A172 (cell line): ENCODE measurements at places on chromosomes 11 and 22. TPM values are rescaled to one million over a fixed set of nuclear protein-coding genes. Genes with fewer than 3 reads are reported as not detected.

- peak; percentile 35 for DNase-seq
Measured at GRCh38 chr11:86070142-86071056, 1.5 kb upstream of the PICALM start.

- DNase-seq, result no peak
Measured at GRCh38 chr11:31987118-31988005, 103.5 kb upstream of the RCN1 start.

Gene PRR5
- total RNA-seq, result 3.7 and 7.1 TPM in 2 replicates

DNA sequence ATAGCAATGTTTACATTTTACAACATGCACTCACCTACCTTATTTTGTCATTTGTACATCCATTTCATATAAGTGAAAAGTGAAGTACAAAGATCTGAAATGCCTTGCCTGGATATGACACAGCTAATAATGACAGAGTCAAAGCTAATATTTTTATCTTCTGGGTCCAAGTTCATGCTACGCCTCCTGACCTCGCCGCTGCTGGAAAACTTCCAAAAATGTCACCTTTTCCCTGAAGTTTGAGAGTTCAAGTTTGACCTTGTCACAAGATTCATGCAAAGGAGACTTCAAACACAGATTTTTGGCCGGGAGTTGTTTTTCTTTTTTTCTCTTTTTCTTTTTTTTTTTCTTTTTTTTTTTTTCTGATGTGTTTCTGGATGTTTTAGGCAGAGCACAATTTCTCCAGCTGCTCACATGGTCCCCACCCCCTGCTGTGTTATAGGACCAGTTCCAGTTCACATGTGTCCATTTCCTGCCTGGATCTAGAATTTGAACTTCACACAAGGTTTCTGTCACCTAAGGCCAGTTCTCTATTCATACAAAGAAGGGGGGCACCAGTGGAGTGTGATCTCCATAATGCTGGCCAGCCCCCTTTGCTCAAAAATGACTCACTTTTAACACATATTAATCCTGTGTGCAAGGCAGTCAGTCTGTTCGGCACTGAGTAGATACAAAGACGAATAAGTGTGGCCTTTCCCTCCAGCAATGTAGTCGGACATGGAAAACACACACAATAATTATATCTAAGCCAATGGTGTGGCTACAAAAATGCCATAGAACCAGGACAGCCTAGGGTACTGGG is 546.8 kb downstream of the BUD13 start:
- DNase-seq, result no peak

- DNase-seq, result no peak
Measured at GRCh38 chr11:69518081-69518950, 36.9 kb downstream of the LINC01488 start.

GRCh38 chr11:133815636-133816035 is 29.7 kb downstream of the SPATA19 start:
- no peak for DNase-seq

Gene LRRC56
- total RNA-seq, result not detected in 2 replicates

DNA sequence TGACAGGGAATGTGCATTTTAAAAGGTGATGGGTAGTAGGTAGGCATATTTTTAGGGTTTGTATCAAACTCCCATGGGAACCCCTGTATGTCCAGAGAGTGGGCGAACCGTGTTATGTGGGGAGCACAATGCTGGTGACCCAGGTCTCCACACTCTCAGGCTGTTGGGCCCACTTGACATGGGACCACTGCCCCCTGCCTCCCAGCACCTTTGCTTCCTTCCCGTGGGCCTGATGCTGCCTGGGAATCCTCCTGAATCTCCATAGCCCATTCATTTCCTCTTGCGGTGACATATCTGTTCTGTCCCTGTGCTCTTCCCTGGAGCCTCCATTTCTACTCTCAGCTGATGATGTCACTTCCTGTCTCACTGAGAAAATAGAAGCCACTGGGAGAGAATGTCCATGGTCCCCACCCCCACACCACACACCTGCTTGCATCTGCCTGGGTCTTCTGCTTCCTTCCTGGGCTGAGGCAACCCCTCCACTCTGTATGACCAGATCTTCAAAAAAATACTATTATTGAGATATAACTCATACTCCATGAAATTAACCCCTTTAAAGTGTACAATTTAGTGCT is 55.8 kb upstream of the THY1 start:
- no peak for DNase-seq

DNA sequence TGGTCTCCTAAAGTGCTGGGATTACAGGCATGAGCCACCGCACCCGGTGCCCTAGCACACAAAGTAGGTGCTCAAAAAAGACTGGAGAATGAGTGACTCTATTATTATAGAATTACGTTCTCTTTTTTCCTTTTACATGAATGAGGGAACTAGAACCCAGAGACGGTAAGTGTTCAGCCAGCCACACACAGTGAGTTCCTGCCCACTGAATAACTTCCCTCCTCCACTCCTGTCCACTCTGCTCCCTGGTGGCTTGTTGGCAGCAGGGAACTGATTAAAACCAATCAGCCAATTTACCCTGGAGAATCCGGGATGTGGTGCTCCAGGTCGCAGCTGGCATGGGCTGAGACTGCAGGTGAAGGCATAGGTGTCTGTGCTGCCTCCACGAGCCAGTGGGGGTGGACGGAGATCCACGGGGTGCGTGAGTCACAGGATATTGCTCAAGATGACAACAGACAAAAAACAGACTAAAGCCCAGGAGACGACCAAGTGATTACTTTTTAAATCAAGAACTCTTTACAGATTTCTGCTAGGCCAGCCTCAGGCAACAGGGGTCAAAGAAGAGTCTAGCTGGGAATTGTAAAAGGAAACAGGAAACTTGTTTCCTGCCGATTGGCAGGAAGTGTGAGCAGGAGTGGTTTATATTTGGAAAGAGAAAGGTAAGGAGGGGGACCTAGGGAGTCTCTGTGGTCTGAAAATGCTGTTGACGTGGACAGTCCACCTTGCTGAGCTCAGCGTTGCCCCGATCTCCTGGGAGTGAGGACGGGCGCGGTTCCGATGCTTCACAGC is 95.2 kb upstream of the TP53I11 start:
- peak; percentile 68 for DNase-seq

DNA sequence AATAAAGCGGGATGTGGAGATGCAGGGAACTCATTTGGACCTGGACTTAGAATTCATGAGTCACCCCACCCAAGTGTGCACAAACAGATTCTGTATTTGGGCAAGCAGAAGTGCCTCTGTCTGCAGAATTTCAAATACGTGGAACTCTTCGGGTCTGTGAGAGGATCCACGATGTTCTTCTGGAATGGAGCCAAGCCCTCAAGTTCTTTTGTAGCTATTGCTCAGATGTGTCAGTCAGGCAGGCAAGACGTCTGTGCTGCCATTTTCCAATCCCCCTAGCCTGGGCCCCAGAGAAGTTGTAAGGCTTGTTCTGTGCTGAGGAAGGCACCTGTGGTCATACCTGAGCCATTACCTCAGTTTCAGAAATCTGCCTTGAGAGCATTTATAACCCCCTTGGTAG is 132.8 kb upstream of the RASSF10 start:
- DNase-seq, result no peak

GRCh38 chr11:28697920-28698827 is 590.0 kb downstream of the METTL15 start:
- peak; percentile 63 for DNase-seq

- DNase-seq, result no peak
Measured at GRCh38 chr11:29265381-29265780, 751.4 kb downstream of the KCNA4 start.

Gene TUBA8
- total RNA-seq, result 0.29 and 1.3 TPM in 2 replicates

- no peak for DNase-seq
Measured at GRCh38 chr22:39514373-39514973, 5.9 kb upstream of the ATF4 start.

DNA sequence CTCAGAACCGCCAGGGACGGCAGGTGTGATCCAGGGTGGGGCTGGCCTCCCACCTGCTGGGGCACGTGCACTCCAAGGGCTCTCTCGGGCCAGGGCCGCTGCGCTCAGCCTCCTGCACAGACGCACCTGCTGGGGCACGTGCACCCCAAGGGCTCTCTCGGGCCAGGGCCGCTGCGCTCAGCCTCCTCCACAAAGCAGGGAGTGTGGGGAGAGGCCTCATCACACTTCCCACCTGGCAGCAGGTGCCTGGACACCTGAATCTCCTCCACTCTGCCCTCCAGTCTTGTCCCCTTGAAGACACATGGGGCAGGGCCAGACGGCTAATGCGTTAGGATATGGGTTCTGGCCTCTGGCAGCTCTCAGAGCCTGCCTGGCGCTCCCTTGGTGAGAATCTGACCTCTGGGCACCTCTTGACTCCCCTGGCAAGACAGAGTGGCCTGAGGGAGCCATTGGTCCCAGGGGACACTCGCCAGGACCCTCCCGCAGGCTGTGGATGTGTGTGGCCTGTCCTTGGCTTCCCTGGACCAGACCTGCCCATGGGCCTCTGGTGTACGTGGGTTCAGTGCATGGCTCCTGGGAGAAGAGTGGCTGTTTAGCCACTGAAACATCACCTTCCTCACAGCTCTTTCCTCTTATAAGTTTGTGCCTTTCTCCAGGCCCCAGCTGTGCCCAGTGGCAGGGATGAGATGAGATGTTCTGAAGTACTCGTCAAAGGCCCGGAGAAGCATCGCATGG is 73.5 kb downstream of the BRD1 start:
- no peak for DNase-seq

Gene OR52D1
- total RNA-seq, result not detected in 2 replicates

Gene ART1
- not detected in 2 replicates for total RNA-seq

Gene PKP3
- 39.8 and 44.0 TPM in 2 replicates for total RNA-seq

Gene GPR83
- total RNA-seq, result not detected in 2 replicates

GRCh38 chr22:29936186-29936585 is 53.2 kb downstream of the MTMR3 start:
- DNase-seq, result no peak

Gene CST6
- total RNA-seq, result not detected in 2 replicates

Gene STK33
- 17.2 and 31.3 TPM in 2 replicates for total RNA-seq

- no peak for DNase-seq
Measured at GRCh38 chr11:62104816-62105653, 18.8 kb upstream of the INCENP start.

Gene TSPAN32
- total RNA-seq, result 13.3 and 16.9 TPM in 2 replicates

Gene CTSW
- 0.79 and 1.8 TPM in 2 replicates for total RNA-seq

DNA sequence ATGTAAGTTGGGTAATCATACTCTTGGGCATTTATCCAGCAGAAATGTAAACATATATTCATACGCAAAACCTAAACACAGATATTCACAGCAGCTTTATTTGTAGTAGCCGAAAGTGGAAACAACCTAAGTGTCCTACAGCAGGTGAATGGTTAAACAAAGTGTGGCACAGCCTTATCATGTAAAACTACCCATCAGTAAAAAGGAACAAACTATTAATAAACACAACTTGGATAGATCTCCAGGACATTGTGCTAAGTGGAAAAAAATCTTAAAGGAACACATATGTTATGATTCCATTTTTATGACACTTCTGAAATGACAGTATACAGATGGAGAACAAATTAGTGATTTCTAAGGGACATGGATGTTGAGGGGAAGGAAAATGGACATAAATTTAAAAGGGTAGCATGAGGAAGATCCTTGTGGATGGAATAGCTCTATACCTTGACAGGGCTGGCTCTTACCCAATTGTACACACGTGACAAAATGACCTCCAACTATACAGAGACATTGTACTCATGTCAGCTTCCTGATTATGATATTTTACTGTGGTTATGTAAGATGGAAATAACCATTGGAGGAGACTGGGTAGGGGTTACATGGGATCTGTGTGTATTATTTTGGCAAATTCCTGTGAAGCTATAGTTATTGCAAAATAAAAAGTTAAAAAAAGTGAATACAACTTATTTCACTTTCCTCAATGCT is 15.4 kb downstream of the ANO5 start:
- no peak for DNase-seq

Gene RASL10A
- total RNA-seq, result not detected in 2 replicates

DNA sequence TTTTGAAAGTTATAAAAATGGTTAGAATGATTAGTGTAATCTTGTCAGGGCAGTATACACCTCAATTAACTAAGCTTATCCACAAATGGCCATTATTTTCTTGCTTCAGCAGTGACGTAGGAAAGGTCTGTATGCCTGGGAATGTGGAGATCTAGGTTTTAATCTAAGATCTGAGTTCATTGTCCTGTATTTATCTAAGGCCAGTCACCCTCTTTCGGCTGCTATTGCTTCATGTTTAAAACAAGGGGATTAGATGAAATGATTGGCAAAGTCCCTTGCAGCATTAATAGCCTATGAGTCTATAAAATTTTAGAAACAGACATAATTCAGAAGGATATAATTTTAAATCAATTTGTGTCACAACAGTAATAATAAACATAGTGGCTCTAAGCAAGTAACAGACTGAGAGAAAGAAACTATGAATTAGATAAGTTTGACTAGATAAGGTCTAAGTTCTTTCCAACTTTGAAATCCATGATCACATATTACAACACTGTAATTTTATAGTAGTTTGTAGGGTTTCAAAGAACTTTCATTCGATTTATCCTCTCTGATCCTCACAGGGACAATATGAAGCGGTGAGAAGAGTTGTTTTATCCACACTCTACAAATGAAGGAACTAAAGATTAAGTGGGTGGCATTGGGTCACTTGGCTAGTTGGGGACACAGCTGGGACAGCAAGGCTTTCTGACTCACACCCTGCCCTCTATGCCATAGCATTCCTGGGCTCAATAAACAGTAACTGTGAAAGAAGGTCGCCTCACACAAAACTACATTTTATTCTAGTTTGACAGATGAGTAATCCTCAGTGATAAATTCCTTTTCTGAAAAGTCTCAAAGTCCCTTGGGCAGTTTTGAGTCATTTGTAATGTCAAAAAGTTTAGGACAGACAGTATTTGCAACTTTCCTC is 60.6 kb upstream of the RDX start:
- peak; percentile 80 for DNase-seq
